ENCODE measurements at places on chromosomes 12 and 14.
A peak's percentile ranks its signal among the peaks of the same experiment; 100 is the strongest.

- DNase-seq: no peak
These were observed 1755.7 kb upstream of the SEL1L start for GRCh38 chr14:83289390-83289789.

DNA sequence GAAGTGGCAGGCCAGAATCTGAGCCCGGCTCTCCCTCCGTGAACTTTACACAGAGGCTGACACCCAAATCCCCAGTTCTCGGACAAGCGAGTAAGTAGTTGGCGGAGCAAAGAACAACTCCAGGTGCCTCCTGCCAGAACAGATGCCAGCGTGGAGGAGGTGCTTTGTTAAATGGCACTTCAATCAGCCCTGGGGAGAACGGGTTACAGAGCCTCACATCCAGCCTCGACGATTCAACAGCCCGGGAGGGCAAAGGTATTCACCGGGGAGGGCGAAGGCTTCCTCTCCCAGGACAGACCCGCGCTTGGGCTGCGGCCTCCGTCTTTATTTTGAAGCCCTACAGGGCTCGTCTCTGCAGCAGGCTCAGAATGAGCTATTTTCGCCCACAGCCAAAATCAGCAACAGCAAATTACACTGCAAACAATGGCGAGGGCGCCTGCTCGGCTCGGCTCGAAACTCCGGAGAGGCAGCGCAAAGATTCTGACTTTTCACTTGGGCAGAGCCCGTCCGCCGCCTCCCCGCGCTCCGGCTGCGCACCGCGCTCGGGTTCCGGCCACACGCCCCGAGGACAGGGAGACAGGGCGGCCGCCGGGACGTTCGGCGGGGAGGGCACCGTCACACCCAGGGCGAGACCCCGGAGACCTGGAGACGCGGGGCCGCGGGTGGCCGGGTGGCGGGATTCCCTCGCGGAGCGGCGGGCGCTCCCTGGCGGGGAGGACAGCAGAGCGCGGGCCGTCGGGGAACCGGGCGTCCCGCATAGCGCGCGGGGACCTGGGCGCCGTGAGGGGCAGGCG lies 811 bp downstream of the TMCC3 start:
- DNase-seq: peak; percentile 18

DNA sequence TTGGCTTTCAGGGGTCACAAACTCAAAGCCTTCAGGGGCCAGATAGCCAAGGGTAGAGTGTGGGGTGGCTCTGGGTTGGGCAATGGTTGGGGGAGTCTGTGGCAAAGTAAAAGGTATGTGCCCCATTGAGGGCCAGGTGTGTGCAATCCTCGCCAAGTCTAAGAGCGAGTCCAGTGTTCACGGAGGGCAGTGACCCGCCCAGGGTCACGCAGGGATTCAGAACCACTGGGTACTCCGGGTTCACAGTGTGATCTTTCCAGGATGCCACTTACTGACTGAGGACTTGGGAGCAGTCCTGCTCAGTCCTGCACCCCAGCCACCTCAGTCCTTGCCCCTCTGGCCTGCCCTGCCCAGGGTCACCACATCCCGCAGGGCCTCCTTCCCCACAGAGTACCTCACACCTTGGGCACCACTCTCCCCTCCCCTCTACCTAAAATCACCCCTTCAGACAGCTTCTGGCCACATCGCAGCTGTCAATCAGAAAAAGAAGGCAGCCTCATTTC lies 15.7 kb downstream of the ZDHHC22 start:
- DNase-seq: no peak

GRCh38 chr14:55333711-55334485 lies 62.7 kb downstream of the FBXO34 start:
- no peak for DNase-seq

GRCh38 chr12:71710276-71711125 lies 24.6 kb downstream of the TMEM19 start:
- DNase-seq: no peak

- no peak for DNase-seq
These were observed 986.1 kb upstream of the FLRT2 start for GRCh38 chr14:84543859-84544258.

GRCh38 chr12:50185970-50186663 lies 18.9 kb upstream of the CERS5 start:
- no peak for DNase-seq

GRCh38 chr14:98799891-98800290 lies 472.1 kb downstream of the BCL11B start:
- DNase-seq: no peak

- no peak for DNase-seq
These were observed 506 bp upstream of the TBX5 start for GRCh38 chr12:114406316-114406983.

DNA sequence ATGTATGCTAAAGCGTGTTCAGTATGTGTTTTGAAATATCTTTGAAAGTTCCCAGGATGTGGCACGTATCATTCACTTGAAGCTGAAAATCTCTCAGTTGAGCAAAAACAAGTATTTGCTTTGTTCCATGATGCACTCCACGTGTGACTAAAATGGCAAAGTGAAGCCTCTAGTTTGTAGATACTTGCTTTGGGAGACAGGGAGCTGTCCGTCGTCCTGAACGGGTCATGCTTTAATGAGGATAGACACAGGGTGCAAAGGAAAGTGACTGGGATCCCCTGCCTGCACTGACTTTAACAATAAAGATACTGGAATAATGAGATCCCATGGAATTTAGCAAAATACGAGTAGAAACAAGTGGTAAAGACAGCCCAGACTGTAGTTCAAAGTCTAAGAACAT lies 991.4 kb downstream of the NRXN3 start:
- no peak for DNase-seq

- DNase-seq: no peak
These were observed 48.1 kb downstream of the KLRG1 start for GRCh38 chr12:9037431-9037830.

GRCh38 chr12:120940006-120940405 lies 35.8 kb upstream of the SPPL3 start:
- no peak for DNase-seq

DNA sequence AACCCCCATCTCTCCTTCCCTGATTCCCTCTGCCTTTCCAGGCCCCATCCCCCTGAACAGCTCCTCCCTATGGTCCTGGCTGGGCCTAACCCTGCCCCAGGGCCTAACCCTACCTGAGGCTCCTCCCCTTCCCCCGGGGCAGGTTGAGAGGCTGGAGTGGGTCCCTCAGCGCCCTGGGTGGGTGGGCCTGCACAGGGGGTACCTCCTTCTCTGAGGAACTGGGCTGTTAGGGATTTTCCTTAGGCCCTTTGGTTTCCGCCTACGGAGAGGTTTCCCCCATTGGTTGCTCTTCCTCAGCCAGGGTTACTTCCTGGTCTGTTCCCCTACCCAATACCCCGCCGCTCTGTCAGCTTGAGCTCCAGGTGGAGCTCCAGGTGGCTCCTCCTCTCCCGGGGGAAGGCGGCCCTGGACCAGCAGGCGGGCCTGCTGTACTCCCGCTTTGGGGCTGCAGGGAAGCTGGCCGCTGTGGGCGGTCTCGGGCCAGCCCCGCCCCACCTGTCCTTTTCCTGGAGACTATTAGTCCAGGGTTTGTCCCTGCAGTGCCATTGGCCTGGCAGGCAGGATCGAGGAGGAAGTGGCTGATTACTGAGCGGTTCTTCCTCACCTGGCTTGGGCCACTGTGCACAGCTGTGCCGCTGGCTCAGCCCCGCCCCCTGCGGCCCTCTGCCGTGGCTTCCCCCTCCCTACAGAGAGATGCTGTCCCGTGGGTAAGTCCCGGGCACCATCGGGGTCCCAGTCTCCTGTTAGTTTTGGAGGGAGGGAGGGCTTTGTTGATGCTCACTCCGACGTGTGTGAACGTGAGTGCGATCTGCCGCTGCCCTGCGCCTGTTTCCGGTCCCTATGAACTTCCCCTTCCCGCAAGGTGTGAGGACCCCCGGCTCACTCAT lies 2.5 kb downstream of the C12orf57 start:
- DNase-seq: peak; percentile 48

DNA sequence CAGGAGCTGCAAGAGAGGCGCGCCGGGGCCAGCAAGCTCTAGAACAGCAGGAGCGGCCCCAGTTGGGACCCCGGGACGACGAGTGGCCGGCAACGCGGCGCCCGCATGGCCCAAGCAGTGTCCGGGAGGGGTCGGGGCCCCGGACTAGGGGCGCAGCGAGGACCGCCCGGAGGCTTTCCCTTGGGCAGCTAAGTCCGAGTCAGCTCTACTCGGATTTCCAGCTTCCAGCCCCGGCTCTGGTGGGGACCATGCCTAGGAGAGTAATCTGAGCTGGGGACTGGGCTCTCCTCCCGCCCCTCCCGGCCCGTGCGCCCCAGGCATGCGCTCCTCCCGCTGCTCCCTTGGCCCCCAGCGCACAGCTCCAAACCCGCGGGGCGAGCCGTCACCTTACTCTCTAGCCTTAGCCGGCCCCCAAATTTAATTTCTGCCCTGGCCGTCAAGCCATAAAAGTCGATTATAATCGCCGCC lies 41.6 kb upstream of the CAPRIN2 start:
- DNase-seq: no peak

DNA sequence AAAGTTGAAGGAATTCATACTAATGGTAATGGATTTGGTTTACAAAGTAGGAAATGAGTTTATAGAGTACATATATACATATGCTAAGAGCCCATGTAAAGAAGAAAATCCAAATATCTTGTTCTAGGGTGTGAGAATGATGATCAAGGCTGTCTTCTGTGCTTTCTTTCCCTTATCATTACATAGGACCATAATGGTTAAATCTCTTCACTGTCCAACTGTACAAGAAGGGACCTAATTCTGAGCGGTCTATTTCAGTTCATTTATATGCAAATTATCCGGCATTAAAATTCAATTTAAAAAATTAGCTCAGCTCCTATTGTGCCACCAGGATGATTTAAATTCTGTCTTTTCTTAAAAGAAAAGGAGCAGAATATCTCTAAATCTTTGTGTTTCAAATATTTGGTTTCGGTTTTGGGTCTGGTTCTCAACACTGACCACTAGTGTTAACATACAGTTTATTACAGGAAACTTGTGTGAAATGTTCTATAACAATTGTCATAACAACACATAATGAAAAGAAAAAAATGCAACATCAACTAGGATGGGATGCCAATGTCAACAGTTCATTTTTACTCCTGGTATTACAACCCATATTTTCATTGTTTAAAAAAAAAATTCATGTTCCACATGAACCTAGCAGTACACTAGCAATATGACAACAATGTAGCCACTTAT lies 16.8 kb downstream of the OR4K1 start:
- DNase-seq: no peak

GRCh38 chr14:76496595-76496994 lies 120.7 kb downstream of the ESRRB start:
- DNase-seq: no peak

- no peak for DNase-seq
These were observed 209.7 kb upstream of the CDKN3 start for GRCh38 chr14:54186821-54187763.

- no peak for DNase-seq
These were observed 20.5 kb downstream of the FOXN4 start for GRCh38 chr12:109288571-109288970.

DNA sequence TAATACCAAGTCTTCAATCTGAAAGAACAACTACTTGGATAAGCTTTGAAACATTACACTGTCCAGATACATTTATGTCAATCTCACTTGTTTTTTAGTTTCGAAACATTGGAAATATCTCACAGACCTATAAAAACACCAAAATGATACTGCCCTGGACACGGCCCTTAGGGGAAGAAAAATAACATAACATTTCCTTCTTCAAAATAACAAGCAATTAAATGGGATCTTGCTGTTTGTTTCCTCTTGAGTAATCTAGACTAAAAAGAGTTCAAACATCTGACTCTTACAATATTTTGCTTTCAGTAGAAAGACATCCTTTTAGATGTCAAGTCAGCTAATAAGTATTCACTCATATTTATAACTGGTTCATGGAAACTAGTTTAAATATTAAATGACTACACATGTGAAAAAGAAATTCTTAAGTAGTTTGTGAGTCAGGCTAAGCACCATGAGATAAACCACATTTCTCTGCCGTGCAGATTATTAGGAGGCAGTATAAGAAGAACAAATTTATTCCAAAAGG lies 87.5 kb downstream of the EPS8 start:
- no peak for DNase-seq

DNA sequence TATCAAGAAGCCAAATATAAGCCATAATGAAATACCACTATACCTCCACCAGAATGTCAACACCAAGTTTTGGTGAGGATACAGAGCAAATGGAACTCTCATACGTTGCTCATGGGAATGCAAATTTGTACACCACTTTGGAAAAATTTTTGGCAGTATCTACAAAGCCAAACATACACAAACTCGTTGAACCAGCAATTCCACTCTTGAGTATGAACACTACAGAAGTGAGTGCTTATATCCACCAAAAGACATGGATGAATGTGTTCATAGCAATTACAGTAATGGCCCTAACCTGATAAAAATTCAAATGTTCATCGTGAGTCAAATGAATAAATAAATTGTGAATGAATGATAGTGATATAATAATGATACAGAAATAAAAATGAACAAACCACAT lies 24.8 kb downstream of the C12orf71 start:
- no peak for DNase-seq

GRCh38 chr12:121773011-121773777 lies 20.3 kb downstream of the RHOF start:
- peak; percentile 58 for DNase-seq

GRCh38 chr12:6745741-6746525 lies 7.0 kb downstream of the MLF2 start:
- DNase-seq: no peak

- DNase-seq: no peak
These were observed 7.3 kb downstream of the TTC7B start for GRCh38 chr14:90808759-90809529.

GRCh38 chr14:94673781-94674231 lies 61.6 kb downstream of the SERPINA3 start:
- no peak for DNase-seq

DNA sequence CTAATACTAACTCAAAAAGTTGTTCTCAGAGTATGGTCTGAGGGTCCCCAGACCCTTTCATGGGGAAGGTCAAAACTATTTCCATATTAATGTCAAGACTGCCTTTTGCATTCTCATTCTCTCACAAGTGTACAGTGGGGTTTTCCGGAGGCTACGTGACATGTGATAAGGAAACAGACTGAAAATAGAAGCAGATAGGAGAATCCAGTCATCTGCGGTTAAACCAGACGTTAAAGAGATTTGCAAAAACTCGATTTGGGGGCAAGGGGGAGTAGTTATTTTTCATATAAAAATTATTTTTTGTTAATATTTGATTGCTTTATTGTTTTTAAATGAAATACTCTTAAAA lies 1.0 kb upstream of the NAP1L1 start:
- DNase-seq: peak; percentile 16

DNA sequence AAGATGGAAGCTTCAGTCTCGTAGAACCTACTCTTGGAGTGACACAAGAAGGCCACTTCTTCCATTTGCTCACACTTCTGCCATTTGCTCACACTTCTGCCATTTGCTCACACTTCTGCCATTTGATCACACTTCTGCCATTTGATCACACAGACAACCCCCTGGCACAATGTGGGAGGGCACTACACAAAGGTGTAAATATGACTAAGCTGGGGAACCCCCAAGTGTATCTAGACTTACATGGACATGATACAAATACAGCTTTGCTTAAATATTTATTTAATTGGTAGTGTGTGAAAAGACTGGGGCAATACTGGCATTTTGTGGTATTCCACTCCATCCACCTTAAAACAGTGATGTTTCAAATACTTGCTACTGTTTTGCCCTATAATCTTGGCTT lies 296.2 kb upstream of the PPFIA2 start:
- DNase-seq: no peak

- DNase-seq: no peak
These were observed 37.3 kb downstream of the ACTN1 start for GRCh38 chr14:68941820-68942219.

Measured in stimulated activated CD4-positive, alpha-beta T cell treated with anti-CD3 and anti-CD28 coated beads, Interleukin-15, amount 100 ng/mL, for 48 hours (primary cell).